ENCODE measurements at places on chromosomes 1 and 21.

DNA sequence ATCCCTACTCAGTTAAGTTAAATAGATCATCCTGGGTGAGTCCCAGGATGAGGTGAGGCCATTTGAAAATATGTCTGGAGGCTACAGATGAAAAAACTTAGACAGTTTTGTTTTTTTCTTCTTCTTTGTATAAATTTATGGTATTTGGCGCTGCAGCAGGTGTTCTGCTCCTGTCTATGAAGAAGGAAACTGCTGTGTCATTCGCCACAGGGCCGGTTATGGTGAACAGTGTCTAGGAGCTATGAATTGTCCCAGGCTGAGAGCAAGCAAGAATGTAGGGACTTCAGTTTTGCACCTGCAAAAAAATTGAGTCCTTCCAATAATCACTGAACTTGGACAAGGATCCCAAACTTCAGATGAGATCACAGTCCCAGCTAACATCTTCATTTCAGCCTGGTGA is 674.3 kb upstream of the RGS18 start:
- DNase-seq, result no peak

DNA sequence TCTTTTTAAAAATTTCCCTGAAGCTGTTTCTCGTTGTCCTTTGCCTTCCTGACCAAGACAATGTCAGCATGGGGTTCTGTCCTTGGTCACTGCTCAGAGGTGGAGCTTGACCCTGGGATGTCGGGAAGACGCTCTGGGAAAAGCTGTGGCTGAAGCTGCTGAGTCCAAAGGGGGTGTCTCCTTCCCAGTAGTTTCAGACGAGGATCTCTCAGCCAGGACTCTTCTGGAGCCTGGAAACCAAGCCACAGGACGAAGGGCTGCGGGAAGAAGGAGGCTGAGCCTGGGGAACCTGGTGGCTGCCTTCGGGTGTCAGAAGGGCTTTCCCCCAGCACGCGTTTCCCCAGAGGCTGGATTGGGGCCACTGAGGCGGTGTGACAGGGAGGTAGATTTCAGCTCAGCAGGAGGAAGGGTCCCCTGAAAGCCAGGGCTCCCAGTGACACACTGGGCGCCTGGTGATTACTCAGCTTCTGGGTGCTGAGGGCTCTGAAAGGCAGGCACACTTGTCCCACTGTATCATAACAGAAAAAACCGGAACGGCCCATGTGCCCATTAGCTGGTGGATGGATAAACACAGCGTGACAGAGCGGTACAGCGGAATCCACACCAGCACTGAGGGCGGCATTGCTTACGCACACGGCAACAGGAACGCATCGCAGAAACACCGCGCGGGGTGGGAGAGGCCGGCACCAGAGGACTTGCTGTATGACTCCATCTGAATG is 5.0 kb upstream of the KRTAP12-1 start:
- peak; percentile 34 for DNase-seq

DNA sequence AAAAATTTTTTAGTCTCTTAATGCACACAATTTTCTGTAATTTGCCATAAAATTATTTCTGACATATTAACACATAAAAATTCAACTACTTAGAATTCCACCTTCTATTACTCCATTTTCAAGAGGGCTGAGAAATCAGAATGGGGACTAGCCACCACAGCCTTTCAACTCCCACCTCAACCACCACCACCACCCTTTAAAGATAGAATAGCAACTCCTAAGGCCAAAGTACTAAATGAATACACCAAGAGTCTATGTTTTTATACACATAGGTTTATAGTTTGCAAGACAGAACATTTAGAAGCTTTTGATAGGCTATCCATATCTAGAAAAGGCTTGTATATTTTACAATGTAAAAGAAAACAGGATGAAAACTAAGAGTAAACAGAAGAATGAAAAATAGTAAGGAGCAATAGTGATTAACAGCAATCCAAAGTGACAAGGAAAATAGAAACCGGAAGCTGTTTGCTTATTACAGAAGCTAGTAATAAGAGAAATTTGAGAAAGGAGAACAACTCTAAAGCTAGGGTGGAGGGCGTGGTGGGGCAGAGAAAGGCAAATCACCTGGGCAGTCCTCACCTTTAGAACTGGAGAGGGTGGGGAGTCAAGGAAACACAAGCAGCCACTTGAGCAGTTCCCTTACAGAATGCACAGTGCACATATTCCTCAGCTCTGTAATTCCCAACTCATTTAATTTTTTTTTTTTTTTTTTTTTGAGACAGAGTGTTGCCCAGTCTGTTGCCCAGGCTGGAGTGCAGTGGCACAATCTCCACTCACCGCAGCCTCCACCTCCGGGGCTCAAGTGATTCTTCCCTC is 27.7 kb downstream of the EPS15 start:
- no peak for DNase-seq

DNA sequence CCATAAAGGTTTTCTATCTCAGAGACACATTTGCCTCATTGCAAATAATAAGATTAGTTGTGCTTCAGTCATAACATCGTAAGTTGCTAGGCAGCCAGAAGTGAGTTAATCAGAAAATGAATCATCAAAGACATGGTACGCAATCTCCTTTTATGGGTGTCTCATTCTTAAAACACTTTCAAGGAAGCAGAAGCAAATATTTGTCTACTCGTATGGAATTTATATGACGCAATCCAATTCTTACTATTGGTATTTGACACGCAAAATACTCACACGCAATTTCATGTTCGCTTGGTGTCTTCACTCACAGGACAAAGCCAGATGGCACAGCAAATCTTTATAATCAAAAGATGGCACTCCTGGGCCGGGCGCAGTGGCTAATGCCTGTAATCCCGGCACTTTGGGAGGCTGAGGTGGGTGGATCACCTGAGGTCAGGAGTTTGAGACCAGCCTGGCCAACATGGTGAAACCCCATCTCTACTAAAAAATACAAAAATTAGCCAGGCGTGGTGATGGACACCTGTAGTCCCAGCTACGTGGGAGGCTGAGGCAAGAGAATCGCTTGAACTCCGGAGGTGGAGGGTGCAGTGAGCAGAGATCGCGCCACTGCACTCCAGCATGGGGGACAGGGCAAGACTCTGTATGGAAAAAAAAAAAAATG is 56.4 kb downstream of the HLCS start:
- DNase-seq, result no peak

GRCh38 chr21:42571391-42572150 is 57.9 kb downstream of the SLC37A1 start:
- DNase-seq, result no peak

- no peak for DNase-seq
Measured at GRCh38 chr1:6002714-6003501, 10.7 kb upstream of the NPHP4 start.

DNA sequence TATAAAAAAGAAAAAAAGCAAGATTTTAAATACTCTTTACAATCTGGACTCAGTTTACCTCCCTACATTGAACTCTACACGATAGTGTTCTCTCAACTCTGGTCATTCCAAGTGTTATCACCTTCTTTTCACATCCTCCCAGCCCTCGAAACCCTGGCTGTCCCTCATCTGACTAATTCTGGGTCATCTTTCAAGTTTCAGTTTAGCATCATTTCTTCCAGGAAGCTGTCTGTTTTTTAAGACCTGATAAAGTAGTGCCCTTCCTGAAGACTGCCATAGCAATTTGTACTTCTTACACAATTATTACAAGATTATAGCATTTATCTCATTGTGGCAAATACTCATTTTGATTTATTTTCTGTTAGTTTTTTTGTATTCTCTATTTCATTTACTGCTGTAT is 1.2 kb downstream of the ALG14 start:
- no peak for DNase-seq

DNA sequence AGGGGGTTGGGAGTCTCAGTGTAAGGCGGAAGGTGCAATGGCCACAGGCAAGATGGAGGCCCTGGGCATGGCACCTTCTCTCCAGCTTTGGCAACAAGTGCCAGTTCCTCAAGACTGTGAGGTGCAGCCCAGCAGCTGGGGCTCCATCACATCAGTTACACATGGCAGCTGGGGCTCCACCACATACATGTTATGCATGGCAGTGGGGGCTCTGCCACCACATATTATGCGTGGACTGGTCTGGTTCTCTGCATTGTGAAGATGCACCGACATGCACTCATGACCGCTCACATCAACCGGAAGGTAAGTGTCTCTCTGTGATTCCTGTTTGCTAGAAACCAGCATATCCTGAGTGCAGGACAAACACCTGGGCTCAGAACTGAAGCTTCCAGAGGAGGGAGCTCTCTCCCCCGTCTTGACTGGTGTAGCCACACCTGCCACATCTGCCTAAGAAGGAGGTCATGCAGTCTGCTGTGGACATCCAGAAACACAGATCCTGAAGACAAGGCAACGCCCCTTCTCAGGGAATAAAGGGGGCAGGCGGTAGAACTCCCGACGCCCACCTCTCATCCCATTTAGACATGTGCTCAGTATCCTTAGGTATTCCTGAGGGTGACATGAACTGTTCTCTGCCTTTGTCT is 104.1 kb upstream of the TMPRSS2 start:
- DNase-seq, result peak; percentile 73

- DNase-seq, result no peak
Measured at GRCh38 chr1:66929146-66929688, 4.4 kb downstream of the MIER1 start.

- no peak for DNase-seq
Measured at GRCh38 chr1:84277343-84278059, 24.0 kb upstream of the SAMD13 start.

GRCh38 chr1:113031171-113031933 is 41.6 kb upstream of the LRIG2 start:
- DNase-seq, result no peak

- DNase-seq, result no peak
Measured at GRCh38 chr1:24841593-24841992, 88.5 kb downstream of the RUNX3 start.

GRCh38 chr1:116854403-116854690 is 55.4 kb upstream of the PTGFRN start:
- no peak for DNase-seq

DNA sequence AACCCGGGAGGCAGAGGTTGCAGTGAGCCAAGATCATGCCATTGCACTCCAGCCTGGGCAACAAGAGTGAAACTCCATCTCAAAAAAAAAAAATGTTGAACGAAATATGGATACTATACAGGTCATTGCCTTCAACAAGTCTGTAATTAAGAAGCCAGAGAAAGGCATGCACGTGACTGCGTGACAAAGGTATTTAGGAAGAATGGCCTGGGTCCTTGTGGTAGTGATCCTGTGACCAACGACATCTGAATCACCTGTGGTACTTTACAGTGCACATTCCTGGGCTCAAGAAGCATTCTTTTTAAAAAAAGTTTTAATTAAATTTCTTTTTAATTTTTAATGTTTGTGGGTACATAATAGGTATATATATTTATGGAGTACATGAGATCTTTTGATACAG is 115.0 kb downstream of the GREM2 start:
- no peak for DNase-seq

GRCh38 chr1:59718064-59718988 is 96.4 kb upstream of the HOOK1 start:
- no peak for DNase-seq

GRCh38 chr1:8911416-8912309 is 33.2 kb upstream of the ENO1 start:
- peak; percentile 74 for DNase-seq

- no peak for DNase-seq
Measured at GRCh38 chr1:180849031-180849775, 63.5 kb upstream of the KIAA1614 start.

All from H9 (cell line).